Inflammatory macrophage treated with lipopolysaccharide for 1 hour (primary cell): ENCODE measurements at places on chromosomes 13 and 19.

- no peak for DNase-seq
Measured at GRCh38 chr19:39647918-39648317, 7.8 kb upstream of the LGALS16 start.

- no peak for DNase-seq
Measured at GRCh38 chr19:45785781-45786532, 3.7 kb upstream of the DMPK start.

DNA sequence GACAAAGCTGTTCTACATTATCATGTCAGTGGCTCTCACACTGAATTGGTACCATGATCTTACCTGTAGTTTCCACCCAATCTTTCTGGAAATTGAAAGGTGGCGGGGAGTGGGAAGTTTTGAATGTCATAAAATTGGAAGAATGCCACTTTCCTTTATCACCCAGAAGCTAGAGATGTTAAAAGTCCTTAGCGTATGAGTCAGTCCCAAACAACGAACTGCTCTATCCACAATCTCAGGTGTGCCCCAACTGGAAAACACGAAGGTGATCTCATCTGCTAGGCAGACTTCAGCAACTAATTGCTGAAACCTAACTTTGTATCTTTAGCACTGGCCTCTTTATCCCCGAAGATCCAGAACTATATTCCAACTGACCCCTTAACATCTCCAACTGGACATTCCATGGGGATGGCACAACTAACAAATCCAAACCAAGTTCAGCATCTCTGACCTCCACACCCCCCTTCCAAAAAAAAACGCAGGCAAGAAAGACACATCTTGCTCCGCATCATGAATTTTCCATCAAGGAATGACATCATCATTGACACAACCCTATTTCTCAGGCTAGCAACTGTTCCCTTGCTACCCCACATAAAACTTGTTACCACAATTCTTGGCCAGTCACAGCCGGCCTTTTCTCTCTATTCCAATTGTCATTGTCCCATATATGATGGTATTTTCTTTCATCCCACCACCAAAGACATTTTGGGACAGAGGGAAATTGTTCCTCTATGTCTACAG lies 175.4 kb downstream of the KLF12 start:
- DNase-seq, result no peak

- DNase-seq, result no peak
Measured at GRCh38 chr19:33988601-33989000, 183.7 kb upstream of the LSM14A start.

- no peak for DNase-seq
Measured at GRCh38 chr19:47456721-47457474, 14.8 kb downstream of the SLC8A2 start.

GRCh38 chr13:33855371-33855895 lies 37.5 kb downstream of the RFC3 start:
- no peak for DNase-seq

DNA sequence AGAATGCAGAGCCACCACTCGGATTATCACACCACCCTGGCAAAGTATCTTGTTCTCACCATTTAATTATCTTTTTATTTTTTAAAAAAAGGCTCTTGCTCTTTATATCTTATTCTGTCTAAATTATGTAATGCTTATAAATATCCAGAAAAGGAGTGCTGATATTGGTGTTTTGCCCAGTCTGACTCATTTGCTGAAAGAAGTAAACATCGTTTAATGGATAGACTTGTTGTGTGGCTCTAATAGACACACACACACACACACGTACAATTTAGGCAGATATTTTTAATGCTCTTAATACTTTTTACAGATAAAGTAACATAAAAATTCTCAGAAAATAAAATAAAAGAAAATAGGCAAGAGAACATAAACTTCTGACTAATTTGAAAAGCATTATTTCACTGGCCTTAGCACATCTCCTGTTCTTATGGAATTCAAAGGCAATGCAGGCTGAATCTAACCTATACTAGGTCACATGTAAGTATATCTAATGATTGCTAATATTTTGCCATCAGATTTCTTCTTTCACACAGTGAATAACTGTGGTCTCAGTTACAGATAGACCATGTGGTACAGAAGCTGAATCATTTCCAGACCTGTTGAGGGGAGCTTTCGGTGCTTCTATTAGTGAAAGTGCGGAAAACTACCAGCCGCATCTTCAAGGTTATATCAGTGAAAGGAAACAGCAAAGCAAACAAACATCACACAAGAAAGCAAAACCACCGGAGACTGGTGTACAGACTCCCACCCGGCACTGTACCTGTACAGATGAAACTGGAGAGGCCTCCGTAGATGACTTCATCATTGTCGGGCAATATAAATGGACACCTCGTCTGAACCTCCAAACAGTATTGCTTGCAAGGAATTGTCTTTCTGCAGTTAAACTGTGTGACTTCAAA lies 642.1 kb upstream of the ARGLU1 start:
- DNase-seq, result no peak

DNA sequence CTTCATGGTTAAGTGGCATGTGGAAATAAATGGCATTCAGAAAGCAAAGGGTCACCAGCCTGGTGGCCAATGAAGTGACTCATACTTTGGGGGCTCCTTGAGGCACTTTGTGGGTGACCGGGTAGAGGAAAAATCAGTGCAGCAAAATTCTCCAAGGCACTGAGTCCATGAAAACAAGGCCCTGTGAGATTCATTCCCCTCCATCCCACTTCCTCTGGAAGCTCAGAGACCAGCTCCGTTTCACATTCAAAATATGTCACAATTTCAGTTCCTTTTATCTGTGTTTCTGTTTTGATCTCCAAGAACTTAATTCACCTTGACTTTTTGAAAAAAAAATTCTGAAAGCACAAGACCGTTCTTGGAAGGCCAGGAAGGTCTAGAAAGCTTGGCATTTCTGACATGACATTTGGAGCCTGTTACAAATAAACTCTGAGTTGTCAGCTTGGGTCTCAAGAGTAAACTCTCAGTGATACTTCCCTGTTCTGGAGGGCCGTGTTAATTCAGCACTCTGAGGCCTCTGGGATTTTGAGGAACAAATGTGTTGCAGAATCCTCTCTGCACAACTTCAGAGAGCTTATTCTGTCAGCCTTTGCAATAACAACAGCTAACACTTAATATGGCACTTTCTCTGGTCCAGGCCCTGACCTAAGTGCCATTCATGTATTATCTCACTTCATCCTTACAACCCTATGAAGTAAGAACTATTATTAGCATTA lies 6.8 kb downstream of the CYSLTR2 start:
- DNase-seq, result peak; percentile 82

DNA sequence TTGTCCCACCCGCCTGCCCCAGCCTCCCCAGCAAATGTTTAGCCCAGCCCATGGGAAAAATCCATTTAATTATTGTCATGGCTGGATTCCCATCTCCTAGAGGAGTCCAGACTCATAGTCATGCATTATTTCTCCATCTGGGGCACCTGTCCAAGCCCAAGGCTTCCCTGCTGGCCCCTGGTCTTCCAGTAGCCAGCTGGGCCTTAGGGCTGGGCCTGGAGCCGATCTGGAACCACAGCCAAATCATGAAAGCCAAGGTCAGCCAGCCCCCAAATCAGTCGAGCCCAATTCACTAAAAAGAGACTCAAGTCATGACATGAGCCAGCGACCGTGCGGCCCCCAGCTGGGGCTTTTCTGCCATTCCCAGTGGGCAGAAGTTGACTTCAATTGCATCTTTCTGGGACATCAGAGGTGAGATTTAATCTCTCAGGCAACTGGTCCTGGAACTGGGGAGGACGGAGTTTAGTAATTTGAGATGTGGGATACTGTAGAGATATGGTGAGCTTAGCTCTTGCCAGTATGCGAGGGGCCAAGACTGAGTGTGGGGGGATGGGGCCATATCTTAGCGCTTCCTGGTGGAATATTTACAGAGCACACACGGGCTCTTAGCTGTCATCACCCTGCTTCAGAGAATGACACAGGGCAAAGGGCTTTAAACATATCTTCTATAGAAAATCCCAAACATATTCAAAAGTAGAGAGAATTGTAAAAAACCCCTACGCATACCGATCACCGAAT lies 9.4 kb upstream of the PGLYRP2 start:
- DNase-seq, result no peak

DNA sequence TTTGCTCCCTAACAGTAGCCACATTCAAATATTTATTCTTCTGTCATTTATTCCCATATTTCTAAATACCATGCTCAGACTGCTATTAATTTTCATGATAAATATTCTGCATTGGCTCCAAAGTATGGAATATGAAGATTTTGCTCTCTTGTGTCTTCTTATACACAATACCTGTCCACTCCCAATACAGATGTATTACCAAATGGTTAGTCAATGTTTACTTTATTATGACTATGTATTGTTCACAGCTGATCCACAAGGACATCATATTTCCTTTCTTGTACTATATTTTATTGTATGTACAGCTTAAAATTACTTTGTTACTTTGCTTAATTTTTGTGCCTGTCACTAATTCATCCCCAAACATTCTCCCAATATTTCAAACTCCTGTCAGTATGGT lies 322.3 kb downstream of the OXGR1 start:
- no peak for DNase-seq

DNA sequence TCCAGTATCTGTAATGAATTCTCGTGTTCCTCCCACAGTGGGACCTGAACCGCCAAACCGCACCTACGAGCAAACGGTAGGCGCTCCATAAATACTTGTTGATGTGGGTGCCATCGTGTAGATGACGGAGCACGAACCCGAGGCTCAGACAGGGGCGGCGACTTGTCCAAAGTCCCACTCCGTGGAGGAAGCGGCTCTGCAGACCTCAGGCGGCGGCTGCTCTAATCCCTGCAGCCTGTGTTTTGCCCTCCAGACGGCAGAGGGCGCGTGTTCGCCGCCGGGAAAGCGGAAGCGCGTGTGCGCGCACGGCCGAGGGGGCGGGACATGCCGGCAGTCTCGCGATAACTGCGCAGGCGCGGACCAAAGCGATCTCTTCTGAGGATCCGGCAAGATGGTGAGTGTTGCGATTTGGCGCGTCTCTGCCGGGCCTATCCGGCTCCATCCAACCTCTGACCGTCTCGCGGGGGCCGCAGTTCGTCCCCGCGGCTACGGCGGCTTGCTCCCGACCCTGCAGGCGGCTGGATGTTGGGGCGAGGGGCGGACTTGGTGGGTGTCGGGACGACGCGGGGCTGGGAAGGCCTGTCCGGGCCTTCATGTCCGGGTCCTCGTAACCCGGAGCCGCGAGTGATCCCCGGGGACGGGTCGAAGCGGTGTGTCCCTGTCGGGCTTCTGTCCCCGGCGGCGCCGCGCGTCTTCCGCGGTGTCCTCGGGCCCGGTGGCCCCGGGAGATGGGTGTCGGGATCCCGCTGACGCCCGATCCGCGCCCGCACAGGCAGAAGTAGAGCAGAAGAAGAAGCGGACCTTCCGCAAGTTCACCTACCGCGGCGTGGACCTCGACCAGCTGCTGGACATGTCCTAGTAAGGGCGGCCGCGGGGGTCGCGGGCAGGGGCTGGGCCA lies at the start of gene RPS15:
Gene RPS15, plus strand, starts transcription at position 362 of the 898 bp plus-strand sequence. Its CDS starts 30 bp downstream, at position 392.
- peak; percentile 97 for DNase-seq

DNA sequence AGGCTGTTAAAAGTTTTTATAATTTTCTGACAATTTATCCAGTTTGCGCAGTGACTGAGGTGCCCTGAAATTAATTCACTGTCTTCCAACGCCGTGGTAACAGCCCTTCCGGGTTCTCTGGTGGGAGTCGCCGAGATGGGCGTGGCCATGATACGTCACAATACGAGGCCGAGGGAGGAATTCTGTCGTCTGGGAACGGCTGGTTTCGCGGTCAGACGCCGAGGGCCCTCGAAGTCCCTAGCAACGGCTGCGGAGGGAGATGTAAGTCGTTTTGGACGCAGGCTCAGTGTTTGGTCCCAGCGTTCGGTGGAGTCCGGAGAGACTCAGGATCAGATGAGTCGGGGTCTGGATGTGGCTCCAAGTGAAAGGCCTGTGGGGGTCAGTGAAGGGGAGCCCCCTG lies 21.7 kb downstream of the ZNF613 start:
- no peak for DNase-seq

- no peak for DNase-seq
Measured at GRCh38 chr19:47495478-47496372, 11.7 kb upstream of the KPTN start.

DNA sequence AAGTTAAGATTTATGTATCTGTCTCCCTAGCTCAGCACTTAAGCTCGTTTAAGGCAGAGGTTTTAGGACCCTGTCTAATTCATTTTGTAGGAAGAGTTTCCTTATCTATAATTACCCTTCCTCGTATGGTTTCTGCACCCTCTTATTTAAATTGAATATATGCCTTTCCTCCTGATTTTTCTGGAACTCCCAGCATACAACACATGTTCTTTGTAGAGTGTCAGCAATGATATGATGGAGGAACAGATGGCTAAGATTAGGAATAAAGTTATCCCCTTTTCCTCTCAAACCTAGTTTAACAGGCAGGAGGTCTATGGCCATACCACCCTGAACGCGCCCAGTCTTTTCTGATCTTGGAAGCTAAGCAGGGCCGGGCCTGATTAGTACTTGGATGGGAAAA lies 359.5 kb downstream of the PCDH17 start:
- no peak for DNase-seq

GRCh38 chr13:49308921-49309408 lies 61.2 kb downstream of the CDADC1 start:
- DNase-seq, result no peak

GRCh38 chr13:92984151-92984550 lies 242.5 kb upstream of the GPC6 start:
- no peak for DNase-seq

GRCh38 chr13:97454699-97455098 lies 20.7 kb downstream of the RAP2A start:
- no peak for DNase-seq

- no peak for DNase-seq
Measured at GRCh38 chr13:40269086-40269485, 397.4 kb downstream of the FOXO1 start.

DNA sequence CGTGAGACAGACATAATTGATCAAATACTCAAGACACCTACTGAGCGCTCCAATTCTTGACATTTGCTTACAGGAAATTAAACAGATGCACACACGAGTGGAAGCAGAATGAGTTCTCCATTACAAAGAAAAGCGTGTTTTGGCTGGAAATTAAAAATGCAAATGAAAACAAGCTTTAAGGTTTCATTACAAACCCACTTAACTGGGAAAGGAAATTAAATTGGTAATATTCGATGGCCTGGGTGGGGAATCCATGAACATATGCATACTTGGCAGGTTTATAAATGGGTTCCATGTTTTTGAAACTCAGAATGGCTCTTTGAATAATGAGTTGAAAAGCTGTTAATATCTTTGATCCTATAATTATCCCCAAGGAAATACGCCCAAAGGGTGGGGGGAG lies 178.0 kb downstream of the IER2 start:
- DNase-seq, result no peak

- DNase-seq, result peak; percentile 72
Measured at GRCh38 chr19:40466219-40466984, 399 bp upstream of the SPTBN4 start.

GRCh38 chr19:2173767-2174577 lies 10.2 kb downstream of the DOT1L start:
- peak; percentile 26 for DNase-seq

GRCh38 chr19:16834747-16835146 lies 5.5 kb downstream of the SIN3B start:
- DNase-seq, result no peak

DNA sequence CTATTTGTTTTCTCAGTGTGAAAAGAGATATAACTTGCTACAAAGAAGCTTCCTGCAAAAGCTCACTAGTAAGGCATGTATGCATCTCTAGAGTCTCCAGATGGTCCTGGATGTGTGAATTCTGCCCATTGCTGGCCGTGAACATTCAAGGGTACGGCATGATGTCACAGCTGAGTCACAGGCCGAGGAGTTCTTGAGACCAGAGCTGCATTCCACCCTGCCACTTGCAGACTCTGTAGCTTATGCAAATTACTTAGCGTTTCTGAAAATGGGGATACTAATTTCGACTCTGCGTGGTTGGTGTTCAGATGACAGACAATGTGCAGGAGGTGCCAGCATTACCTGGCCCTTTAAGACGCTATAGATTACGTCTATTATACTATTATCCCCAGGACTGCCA lies 470.7 kb downstream of the ZNF536 start:
- DNase-seq, result no peak

GRCh38 chr19:58553799-58554493 lies 959 bp downstream of the CHMP2A start:
- DNase-seq, result no peak
